ENCODE measurements at places on chromosomes 5 and 9. TPM values are rescaled to one million over a fixed set of nuclear protein-coding genes. Genes with fewer than 3 reads are reported as not detected.

MARCOL gene
- total RNA-seq = not detected

ZNF366 gene
- total RNA-seq = 1.9 TPM

SLC45A2 gene
- total RNA-seq = under 0.01 TPM

MSMP gene
- 187 TPM for total RNA-seq

RAB3C gene
- 0.38 TPM for total RNA-seq

ABO gene
- total RNA-seq = 0.63 TPM

PCDHGA5 gene
- total RNA-seq = 0.63 TPM

PCDHB15 gene
- 0.26 TPM for total RNA-seq

CNTNAP3B gene
- total RNA-seq = 34.4 TPM

SLC31A2 gene
- 10.1 TPM for total RNA-seq

TAF11L5 gene
- not detected for total RNA-seq

PCDHGA9 gene
- 1.4 TPM for total RNA-seq

SLCO6A1 gene
- total RNA-seq = not detected

IL7R gene
- total RNA-seq = 0.25 TPM

LMBRD2 gene
- 5.8 TPM for total RNA-seq

ACOT12 gene
- total RNA-seq = not detected

CNTNAP3 gene
- 78.6 TPM for total RNA-seq

WNT8A gene
- not detected for total RNA-seq

SLC35D2 gene
- 25.3 TPM for total RNA-seq

IL13 gene
- total RNA-seq = not detected

COL23A1 gene
- total RNA-seq = 0.13 TPM

C8G gene
- total RNA-seq = 0.77 TPM

TAL2 gene
- not detected for total RNA-seq

MLANA gene
- not detected for total RNA-seq

BARHL1 gene
- total RNA-seq = not detected

LCN12 gene
- total RNA-seq = not detected

Measured in dermis microvascular lymphatic vessel endothelial cell (primary cell).